Activated T-cell treated with anti-CD3 and anti-CD28 coated beads, Interleukin-2, amount 50 U/mL, for 4 hours (primary cell): ENCODE measurements at places on chromosomes 2 and 18.

- no peak for DNase-seq
These were observed 10.4 kb downstream of the FIGLA start for GRCh38 chr2:70779911-70780545.

DNA sequence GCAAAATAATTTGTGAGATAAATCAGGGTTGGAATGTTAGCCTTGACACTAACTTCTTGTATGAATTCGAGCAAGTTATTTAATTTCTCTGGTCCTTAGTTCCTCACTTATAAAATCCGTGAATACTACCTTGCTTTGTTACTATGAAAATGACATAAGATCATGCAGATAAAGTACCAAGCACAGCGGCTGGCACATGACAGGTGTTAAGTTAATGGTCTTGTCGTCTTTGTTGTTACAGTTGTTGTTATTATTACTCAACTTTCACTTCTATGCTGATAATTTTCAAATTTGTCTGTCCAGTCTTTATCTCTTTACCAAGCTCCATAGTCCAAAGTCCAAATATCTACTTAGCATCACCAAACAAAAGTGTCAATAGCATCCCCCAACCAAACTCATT is 482.1 kb downstream of the ARHGAP15 start:
- DNase-seq = no peak

DNA sequence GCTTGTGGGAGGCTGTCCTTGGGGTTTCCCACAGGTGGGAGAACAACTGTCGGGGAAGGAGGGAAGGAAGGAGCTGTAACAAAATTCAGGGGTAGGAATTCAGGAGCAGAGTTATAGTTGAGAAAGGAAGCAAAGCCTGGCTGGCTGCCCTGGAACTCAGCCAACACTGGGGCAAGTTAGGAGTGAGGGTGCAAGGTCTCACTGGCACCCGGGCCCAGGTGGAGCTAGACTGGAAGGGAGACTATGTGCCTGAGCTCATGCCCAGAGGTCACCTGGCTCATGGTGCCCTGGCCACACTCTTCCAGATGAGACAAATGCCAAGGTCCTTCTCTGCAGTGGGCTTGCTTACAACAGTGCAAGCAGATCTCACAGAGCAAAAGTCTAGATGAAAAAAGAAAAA is 75.6 kb upstream of the ARHGAP28 start:
- no peak for DNase-seq

GRCh38 chr2:67585400-67585799 is 188.3 kb downstream of the ETAA1 start:
- no peak for DNase-seq

GRCh38 chr2:54840559-54841468 is 117.4 kb downstream of the EML6 start:
- no peak for DNase-seq

- no peak for DNase-seq
These were observed 31.9 kb upstream of the TFPI start for GRCh38 chr2:187586011-187586641.
